ENCODE measurements at places on chromosomes 3 and 15.

GRCh38 chr3:72157748-72158638, 373.0 kb upstream of the PROK2 start:
- DNase-seq: no peak

DNA sequence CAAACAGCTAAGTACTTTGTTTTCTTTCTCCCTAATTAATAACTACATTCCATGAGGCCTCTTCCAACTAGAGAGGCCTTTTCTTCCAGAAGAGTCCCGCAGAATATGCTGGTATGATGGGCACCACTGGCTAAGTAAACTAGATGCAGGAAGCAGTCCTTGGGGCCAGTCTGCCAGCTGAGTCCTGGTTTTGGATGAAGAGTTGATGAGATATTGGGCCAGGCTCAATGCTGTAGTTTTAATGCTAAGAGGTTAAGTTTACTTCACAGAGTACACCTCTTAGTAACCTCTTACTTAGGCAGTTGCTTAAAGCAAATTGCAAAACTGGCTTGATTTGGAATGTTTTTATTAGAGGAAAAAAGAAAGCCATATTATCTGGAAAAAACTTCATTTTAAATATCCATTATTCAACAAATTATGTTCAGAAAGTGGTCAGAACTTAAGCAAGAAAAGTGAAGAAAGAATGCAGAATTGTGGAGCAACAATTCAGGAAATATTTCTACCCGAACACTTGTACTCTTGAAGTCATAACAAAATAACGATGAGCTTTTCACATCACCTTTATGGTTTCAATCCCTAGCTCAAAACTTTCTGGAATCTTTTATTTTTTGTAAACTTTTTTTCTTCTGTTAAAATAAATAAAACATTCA, 178.4 kb upstream of the CDIN1 start:
- no peak for DNase-seq

DNA sequence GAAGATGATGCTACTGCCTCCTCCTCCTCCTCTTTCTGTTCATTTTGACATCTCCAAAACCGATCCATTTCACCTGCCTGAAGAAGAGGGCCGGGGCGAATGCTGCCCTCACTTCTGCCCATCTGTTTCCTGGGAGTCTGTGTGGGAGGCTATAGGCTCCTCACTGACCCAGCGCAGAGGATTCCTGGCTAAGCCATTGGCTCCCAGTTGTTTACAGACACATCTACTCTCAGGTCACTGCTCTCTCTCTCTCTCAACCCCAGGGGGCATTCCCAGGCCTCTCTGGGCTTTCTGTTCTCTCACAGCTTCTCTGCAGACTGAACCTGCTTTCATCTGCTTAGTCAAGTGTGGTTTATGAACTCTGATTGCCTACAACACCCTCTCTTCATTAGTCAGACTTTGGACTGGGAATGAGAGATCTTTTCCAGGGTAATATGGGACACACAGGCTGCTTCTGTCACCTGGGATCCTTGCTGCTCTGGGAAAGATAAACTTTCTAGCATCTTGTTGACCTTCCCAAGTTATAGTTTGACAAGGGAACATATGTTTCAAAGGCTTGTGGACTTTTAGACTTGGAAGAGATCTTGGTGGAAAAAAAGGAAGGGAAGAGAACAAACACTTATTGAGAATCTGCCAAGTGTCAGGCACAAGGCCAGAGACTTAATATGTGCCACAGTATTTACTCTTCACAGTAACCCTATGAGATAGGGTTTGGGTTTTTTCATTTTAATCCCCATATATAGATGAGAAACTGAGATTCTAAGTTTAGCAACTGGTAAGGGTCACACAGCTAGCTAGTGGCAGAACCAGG, 30.2 kb upstream of the USP3 start:
- peak; percentile 88 for DNase-seq

DNA sequence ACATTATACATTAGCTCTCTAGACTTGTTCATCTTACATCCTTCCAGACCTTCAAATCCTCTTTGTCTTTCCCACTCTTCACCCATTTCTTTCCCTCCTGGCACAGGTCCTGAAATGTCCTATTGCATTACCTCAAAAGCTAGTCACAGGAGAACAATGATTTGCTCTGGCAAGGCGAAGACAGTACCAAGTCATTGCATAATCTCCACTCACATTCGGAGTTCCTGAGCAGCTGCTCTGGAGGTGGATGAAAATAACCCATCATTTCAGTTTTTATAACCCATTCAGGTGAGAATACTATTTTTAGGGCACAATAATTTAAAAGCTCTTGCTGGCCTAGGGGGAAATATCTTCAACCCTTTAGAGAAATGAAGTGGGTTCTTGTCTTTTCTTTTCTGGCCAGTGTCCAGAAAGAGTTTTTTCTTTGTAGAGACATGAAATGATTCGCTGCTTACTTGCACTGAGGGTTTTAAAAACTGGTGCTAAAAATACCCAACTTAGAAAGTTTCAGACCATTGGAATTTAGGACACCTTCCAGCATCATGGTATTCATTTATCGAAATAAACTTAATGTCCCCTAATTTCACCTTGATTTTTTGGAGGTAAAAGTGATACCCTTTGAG, 23.4 kb upstream of the DYNC1LI1 start:
- peak; percentile 66 for DNase-seq

DNA sequence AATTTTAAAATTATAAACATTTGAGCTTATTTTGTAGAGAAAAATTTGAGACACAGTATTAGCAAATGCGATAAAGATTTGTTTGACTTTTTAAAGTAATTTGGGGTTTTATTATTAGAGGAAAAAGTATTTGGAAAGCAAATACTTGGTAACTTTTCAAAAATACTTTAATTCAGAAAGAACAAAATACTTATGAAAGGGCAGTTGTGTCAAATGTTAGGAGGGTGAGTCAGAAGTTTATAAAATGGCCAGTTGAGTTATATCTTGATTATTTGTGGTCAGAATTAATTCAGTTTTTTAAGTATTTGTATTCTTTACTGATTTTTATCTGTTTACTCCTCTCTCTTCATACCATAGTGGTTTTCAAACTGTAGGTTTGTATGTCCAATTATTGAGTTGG, 12.1 kb downstream of the LACTB start:
- peak; percentile 58 for DNase-seq

DNA sequence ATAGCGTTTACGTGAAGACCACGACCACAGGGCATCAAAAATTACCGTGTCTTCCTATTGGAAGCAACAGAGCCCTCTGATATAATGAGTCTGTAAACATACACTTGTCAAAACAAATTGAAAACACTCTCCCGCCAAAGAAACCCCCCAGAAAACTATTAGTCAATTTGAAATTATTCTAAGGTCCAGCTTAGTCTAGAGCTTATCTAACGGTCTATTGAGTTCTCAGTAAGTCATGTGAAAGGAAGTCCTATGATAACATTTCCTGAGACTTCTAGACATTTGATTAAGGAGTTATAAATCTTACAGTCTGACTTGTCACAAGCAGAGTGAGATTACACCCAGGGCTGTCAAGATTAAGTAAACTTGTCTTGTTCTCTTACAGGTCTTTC, 356.3 kb downstream of the FOXP1 start:
- DNase-seq: no peak
